ENCODE measurements at places on chromosomes 4 and X.

DNA sequence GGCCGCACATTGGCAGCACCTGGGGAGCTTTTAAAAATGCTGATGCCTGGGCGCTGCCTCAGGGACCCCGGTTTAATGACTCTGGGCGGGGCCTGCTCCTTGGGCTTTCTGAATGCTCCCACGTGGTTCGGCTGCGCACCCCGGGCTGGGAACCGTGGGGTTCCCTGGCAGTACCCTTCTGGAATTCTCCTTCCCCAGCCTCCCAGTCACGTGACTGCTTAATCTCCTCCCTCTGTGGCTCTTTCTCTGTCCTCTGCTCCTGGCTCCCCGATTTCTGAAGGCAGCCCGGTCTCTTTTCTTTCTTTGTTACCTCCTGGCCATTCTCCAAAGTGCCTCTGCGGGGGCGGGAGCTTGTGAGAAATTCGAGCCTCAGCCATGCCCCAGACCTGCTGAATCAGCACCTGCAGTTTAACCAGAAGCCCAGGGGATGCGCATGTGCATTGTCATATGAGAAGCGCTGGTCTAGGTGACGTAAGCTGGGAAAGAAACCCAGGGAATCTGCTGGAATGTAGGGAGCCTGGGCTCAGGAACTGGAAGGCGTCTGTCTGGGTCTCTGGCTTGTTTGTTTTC is 16.6 kb downstream of the CLCN4 start:
- DNase-seq: no peak

- DNase-seq: peak; percentile 39
Measured at GRCh38 chrX:46485897-46486296, 59.3 kb downstream of the ZNF674 start.

GRCh38 chrX:19824603-19825002 is 62.8 kb downstream of the SH3KBP1 start:
- no peak for DNase-seq

- DNase-seq: no peak
Measured at GRCh38 chr4:57095956-57096355, 14.2 kb downstream of the IGFBP7 start.

GRCh38 chr4:175048906-175049305 is 130.7 kb downstream of the ADAM29 start:
- DNase-seq: no peak

Data from CD4-positive, alpha-beta T cell (primary cell).